Left colon (tissue), 2 donors: ENCODE measurements at places on chromosomes 4 and X. TPM values are rescaled to one million over a fixed set of nuclear protein-coding genes. Genes with fewer than 3 reads are reported as not detected.

- DNase-seq: no peak
These were observed 1480.5 kb upstream of the IGFBP7 start for GRCh38 chr4:58590722-58591121.

DNA sequence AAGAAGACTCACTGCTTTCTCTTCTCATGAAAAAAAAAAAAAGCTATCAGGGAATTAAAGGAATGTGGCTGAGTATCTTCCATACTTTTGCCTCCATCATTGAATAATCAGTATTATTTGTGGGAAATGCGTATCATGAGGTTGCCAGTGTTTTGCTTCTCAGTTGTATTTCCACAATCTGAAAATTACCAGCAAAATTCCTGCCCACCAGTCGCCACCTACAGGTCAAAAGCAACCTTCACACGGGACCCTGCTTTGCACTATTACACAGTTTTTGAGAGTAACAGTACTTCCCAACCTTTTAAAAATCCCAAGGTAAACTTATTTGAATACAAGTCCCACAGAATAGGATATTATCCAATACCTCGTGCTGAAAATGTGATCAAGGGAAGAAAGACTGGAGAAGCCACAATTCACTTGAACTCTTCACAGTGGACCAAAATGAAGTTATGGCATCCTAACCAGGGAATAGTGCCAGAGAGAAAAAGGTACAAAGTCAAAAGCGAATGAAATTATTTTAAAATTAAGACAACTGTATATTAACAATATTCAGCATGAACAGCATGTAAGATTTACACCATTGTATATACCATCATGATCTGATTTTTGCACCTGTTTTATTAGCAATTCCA lies 30.4 kb downstream of the PGRMC1 start:
- DNase-seq: peak; percentile 25

DNA sequence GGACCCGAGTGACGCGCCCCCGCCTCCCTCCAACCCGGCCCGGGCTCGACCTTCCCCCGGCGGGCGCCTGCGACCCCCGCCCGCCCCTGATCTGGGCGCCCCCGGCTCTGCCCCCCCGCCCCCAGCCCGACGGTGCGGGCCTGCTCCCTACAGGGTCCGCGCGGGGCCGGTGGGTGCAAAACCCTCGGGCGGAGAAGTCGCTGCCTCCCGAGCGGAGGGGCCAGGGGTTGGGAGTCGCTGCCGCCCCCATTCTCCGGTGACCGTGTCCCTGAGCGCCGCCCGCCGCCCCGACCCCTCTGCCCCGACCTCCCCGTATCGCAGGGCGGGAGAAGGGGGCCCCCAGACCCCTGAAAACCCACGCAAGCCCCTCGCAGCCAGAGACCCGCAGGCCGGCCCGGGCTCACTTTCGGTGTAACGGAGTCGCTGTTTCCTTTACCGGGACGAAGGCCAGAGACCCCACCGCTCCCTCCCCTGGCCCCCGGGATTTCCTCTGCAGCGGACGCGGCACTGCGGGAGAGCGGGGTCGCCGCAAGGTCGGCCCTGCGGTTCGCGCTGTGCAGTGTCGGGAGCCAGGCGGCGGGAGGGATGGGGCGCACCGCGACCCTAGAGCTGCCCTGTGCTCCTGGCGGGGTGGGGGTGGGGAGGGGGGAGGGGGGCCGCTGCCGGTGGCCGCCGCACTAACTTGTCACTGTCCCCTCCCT lies 729 bp upstream of the CPLX1 start:
- no peak for DNase-seq

GRCh38 chr4:156476359-156476758 lies 495.2 kb downstream of the PDGFC start:
- no peak for DNase-seq

Gene ZFP92
- 0.50 TPM for total RNA-seq
